ENCODE measurements at places on chromosomes 6 and 20.

DNA sequence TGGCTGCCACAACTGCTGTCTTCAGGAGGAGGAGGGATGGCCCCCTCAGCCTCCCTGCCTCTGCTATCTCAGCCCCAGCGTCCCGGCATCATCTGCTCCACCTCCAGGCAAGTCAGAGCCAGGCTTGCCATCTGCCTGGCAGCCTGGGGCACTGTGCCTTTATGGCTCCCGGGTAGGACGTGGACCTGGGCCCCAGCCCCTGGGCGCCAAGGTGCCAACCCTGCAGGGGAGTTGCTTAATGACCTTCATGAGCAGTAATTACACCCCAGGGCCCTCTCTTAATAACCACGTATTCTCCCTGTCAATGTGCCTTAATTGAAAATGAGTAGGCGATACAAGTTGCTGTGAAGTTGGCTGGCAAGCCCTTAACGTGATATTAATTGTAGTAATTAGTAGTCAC, 122.1 kb upstream of the MLN start:
- no peak for DNase-seq
- H3K4me3 ChIP-seq = no peak overlapping the region
- H3K36me3 ChIP-seq = no peaks in the 10 kb centered on the region
- H3K4me1 ChIP-seq = no peaks in the 10 kb centered on the region

DNA sequence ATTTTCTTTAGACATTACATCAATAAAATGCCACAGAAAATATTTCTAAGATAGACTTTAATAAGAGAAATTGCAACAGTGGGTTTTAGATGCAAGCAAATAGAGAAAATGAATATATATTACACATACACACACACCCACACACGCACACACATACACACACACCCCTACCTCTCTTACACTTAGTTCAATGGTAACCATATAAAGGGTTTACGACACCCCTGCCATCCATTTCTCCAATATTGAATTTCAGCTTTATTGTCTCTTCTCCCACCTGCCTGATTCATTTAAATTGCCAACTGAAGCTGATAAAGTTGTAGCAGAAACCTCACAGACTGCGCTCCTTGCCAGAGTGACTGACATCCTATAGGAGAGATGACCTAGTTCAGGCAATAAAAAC, 154.6 kb downstream of the ADAT2 start:
- H3K4me3 ChIP-seq = no peak overlapping the region
- no peaks in the 10 kb centered on the region for H3K36me3 ChIP-seq
- H3K27ac ChIP-seq = no peak overlapping the region
- no peak for DNase-seq
- H3K4me1 ChIP-seq = no peaks in the 10 kb centered on the region

- peaks cover 17% of the 10 kb centered on the region for H3K4me1 ChIP-seq
- H3K27me3 ChIP-seq = no peaks in the 10 kb centered on the region
- peak overlapping the region; percentile 57 for H3K27ac ChIP-seq
- peak; percentile 84 for DNase-seq
- no peak overlapping the region for H3K4me3 ChIP-seq
Observed at GRCh38 chr20:5770987-5771318, 20.8 kb downstream of the SHLD1 start.

DNA sequence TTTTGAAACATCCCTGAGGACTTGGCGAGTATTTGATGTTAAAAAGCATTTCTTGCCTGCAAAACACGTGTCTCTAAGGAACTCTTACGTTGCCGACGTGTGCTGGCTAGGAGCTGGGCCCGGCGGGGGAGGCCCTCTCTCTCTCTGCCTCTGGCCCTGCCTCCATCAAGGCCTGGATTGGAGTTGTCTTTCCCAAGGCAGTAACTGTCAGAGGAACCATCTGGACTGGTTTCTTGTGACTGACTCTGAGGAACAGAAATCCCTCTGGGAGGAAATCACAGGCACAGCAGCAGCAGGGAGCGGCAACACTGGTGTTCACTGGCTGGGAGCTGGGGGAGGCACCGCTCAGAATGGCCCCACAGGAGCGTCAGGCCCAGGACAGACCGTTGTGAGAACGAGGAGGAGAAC, 244.2 kb downstream of the NRN1 start:
- H3K36me3 ChIP-seq = no peaks in the 10 kb centered on the region
- DNase-seq = no peak
- H3K27me3 ChIP-seq = no peaks in the 10 kb centered on the region
- H3K27ac ChIP-seq = no peak overlapping the region

- no peak overlapping the region for H3K4me3 ChIP-seq
- no peaks in the 10 kb centered on the region for H3K36me3 ChIP-seq
- H3K4me1 ChIP-seq = no peaks in the 10 kb centered on the region
- DNase-seq = no peak
Observed at GRCh38 chr6:49541210-49541724, 9.2 kb upstream of the C6orf141 start.

- H3K27me3 ChIP-seq = no peaks in the 10 kb centered on the region
- peak overlapping the region; percentile 93 for H3K27ac ChIP-seq
- H3K4me3 ChIP-seq = no peak overlapping the region
- H3K36me3 ChIP-seq = no peaks in the 10 kb centered on the region
- peak; percentile 86 for DNase-seq
- H3K4me1 ChIP-seq = peaks cover 31% of the 10 kb centered on the region
Observed at GRCh38 chr6:142886431-142887170, 58.4 kb downstream of the HIVEP2 start.

- H3K4me1 ChIP-seq = no peaks in the 10 kb centered on the region
- H3K27ac ChIP-seq = no peak overlapping the region
- H3K36me3 ChIP-seq = no peaks in the 10 kb centered on the region
- no peaks in the 10 kb centered on the region for H3K27me3 ChIP-seq
Observed at GRCh38 chr20:56903421-56903820, 274.3 kb downstream of the TFAP2C start.

DNA sequence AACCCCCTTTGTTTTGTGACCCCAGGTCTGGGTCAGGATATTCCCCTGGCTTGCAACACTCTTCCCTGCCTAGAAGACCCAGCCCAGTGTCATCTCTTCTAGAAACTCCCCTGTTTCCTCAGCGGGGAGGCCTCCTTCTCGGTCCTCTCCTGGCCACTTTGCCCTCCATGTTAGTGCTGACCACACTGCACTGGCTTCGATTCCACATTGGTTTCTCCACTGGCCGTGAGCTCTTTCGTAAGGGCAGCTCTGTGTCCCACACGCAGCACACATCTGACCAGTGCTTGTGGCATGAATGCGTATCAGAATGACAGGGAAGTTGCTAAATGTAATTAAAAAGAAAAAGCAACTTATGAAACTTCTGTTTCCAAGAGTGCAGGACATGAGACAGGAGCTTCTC, 49.4 kb upstream of the FNDC1 start:
- H3K27ac ChIP-seq = no peak overlapping the region
- H3K4me1 ChIP-seq = peaks cover 11% of the 10 kb centered on the region
- H3K36me3 ChIP-seq = no peaks in the 10 kb centered on the region
- H3K27me3 ChIP-seq = peaks cover 79% of the 10 kb centered on the region

- no peaks in the 10 kb centered on the region for H3K36me3 ChIP-seq
- H3K27ac ChIP-seq = no peak overlapping the region
- H3K27me3 ChIP-seq = no peaks in the 10 kb centered on the region
- no peak for DNase-seq
- H3K4me3 ChIP-seq = no peak overlapping the region
Observed at GRCh38 chr6:43239054-43239453, 4.2 kb upstream of the TTBK1 start.

DNA sequence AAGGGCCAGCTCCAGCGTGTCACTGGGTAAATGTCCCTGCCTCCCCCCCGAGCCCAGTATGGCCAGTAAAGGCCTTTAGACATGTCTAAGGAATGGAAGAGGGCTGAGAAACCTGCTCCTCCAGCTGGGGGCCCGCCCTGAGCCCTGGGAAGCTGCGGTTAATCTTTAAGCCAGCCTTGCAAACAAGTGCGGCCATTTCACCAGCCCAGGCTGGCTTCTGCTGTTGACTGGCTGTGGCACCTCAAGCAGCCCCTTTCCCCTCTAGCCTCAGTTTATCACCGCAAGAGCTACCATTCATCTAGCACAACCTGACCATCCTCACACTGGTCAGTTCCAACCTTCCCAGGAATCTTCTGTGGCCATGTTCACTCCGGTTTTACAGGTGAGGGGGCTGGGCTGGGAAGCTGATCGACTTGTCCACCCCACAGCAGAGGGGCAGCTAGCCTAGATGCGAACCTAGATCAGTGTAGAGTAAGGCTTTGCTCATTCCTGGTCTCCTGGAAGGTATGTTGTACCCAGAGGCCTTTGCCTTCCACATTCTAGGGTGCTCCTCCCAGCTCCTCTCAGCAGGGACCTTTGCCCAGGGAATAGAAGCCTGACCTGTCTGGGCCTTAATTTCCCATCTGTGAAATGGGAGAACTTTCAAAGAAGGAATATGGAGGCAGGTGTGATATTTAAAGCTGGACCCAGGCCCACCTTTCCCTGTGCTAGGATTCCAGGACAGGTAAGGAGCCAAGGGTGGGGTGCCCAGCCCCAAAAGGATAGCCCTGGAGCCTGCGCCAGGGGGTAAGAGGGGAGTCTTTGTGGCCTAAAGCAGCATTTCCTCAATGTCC, 1.2 kb upstream of the SRC start:
- H3K4me3 ChIP-seq = peak overlapping the region; percentile 79
- no peak for DNase-seq
- H3K4me1 ChIP-seq = peaks cover 6% of the 10 kb centered on the region
- H3K27ac ChIP-seq = no peak overlapping the region
- no peaks in the 10 kb centered on the region for H3K36me3 ChIP-seq
- no peaks in the 10 kb centered on the region for H3K27me3 ChIP-seq

DNA sequence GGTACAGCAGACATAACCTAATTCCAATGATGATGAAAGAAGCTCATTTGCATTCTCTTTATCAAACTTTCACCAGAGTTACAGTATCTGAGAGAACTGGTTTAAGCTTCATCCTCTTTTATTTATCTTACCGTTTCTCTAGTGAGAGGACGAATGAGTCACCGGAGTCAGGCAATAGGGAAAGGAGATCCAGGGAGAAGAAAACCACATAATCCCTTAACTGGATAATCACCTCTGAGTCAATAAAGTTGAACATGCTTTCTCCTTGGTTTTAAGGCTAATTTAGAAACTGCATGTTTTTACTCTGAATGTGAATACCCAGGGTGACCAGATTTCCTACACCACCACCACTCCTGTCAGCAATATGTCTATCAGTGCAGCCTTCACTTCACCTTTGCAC, 313.7 kb upstream of the TBX18 start:
- no peaks in the 10 kb centered on the region for H3K27me3 ChIP-seq
- no peak overlapping the region for H3K4me3 ChIP-seq
- H3K27ac ChIP-seq = no peak overlapping the region
- H3K36me3 ChIP-seq = no peaks in the 10 kb centered on the region
- DNase-seq = no peak

DNA sequence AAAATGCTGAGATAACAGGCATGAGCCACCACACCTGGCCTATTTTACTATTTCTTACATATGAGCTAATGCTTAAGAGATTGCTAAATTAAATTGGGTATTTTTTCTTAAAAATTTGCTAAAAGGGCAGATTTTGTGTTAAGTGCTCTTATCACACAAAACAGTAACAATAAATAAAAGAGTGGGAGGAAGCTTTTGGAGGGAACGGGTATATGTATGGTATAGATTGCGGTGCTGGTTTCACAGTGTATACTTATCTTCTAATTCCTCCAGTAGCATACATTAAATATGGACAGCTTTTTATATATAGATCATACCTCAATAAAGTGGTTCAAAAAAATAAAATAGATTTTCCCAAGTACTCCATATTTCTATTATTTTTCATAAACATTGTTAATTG, 39.4 kb upstream of the FABP7 start:
- H3K27ac ChIP-seq = no peak overlapping the region
- no peak overlapping the region for H3K4me3 ChIP-seq
- DNase-seq = no peak
- H3K27me3 ChIP-seq = no peaks in the 10 kb centered on the region

DNA sequence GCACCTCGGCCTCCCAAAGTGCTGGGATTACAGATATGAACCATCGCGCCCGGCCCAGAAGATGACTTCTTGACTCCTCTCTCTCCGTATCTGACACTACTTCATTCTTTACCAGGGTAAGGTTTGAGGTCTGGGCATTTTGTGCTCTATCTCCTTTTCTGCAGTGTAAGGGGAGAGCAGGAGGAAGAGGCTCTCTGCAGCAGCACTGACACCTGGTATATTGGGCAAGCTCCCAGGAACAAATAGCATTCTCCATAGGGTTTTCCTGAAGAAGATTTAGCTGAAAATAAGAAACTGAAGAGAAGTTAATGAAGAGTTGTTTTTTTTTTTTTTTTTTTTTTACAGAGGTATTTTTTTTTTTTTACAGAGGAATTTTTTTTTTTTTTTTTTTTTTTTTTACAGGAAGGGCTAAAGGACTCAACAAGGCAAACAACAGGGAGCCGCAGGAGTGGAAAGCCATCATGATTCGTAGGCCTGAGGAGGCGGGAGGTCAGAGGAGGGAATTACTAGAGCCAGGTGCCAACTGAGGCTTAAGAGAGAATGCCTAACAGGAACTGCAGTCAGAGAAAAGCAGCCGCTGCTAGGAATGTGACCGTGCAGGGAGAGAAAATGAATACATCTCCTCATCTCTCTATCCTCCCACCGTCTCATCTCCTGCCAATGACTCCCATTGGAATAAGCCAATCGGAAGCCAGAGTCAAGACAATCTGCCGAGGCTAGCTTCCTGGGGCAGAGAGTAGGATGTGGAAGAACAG, 34.7 kb upstream of the ADGRF4 start:
- no peaks in the 10 kb centered on the region for H3K36me3 ChIP-seq
- no peaks in the 10 kb centered on the region for H3K27me3 ChIP-seq
- no peak for DNase-seq
- H3K4me1 ChIP-seq = no peaks in the 10 kb centered on the region
- no peak overlapping the region for H3K27ac ChIP-seq
- H3K4me3 ChIP-seq = no peak overlapping the region

DNA sequence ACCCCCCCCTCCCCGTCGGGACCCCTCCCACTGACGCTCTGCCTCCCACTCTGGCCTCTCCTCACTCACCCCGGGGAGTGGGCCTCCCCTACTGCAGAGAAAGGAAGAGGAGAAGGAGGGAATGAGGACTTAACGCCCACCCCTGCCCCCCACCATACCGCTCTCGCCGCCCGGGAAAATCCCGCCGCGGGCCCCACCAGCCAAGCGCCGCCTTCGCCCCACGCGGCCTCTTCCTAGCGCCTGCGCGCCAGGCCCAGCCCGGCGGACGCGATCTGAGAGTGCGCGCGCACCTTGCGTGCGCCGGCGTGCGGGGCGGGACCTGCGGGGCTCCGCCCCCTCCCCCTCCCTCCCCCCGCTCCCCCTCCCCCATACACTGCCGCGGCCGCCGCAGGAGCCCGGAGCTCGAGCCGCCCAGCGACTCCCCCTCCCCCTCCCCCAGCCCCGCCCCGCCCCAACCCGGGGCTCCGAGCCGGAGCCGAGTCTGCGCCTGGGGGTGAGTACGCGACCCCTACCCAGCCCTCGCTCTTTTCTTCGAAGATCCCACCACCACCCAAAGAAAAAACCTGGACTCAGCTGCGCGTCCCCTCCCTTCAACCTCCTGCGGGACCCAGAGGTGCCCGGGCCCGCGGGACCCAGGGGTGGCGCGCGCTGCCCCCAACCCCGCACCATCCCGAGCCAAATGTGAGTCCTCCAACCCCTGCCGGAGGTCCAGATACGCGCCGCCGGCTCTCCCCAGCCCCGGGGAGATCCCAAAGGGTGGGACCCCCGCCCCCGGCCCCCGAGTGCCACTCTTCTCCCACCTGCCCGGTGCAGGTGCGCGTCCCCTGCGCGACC, at the start of the genes MRPL14 and TMEM63B:
MRPL14 (minus strand) TSS at position 267 of the 834 bp plus-strand sequence. CDS start 10,841 bp downstream, outside the sequence.
TMEM63B (plus strand) TSS at position 369 of the 834 bp plus-strand sequence. CDS start 7,031 bp downstream, outside the sequence.
- no peaks in the 10 kb centered on the region for H3K27me3 ChIP-seq
- DNase-seq = peak; percentile 87
- peak within 1 kb of the TSS; percentile 95 for H3K4me3 ChIP-seq
- peak within 1 kb of the TSS; percentile 33 for H3K27ac ChIP-seq
- peaks cover 34% of the 10 kb centered on the region for H3K4me1 ChIP-seq

Data from MM.1S (cell line).